ENCODE measurements at places on chromosomes 6 and 20.

GRCh38 chr20:39813190-39813829 lies 851.2 kb downstream of the DHX35 start:
- no peak for DNase-seq

DNA sequence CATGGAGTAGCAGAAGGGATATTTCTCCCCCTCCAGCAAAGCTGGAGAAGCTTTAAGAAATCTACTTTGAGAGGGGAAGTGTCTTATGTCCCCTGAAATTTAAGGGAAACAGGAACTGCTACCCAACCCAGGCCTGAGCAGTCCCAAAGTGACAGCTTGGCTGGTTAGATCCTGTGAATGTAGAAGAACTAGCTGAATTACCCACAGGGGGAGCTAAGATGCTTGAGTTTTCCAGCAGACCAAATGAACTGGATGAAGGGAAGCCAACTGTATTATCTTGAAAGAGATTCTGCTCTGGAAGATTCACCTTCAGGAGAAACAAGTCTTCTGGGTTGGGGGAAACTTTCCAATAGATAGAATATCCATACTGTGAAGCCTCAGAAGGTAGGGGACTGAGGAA lies 303.3 kb upstream of the MMS22L start:
- DNase-seq, result no peak

DNA sequence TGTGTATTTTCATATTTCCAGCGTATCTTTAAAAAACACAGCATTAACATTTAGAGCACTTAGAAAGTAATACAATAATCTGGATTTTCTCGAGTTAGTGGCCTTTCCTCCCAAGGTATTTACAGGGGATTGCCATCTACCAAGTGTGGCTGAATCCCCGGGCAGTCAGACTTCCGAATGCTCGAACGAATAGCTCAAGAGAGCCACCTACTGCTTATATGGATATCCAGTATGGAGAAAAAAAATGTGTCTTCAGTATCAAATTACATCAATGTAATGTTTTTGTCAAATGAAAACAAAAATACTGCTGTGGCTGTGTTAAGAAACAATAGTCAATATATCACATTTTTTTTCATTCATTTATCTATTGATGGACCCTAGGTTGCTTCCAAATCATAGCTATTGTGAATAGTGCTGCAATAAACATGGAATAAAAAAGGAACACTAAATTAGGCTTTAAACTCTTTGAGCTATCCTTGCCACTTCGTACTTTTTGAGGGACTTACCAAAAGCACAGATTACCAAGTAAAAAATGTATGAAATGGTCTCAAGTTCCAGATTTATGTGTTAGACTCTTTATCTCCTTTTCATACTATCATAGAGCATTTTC lies 654.5 kb upstream of the PTCHD4 start:
- DNase-seq, result no peak

GRCh38 chr20:2353231-2353630 lies 27.5 kb upstream of the TGM6 start:
- DNase-seq, result no peak

GRCh38 chr6:163827143-163827542 lies 412.6 kb downstream of the QKI start:
- DNase-seq, result no peak

- no peak for DNase-seq
Observed at GRCh38 chr6:141472162-141472928, 660.4 kb upstream of the GJE1 start.

DNA sequence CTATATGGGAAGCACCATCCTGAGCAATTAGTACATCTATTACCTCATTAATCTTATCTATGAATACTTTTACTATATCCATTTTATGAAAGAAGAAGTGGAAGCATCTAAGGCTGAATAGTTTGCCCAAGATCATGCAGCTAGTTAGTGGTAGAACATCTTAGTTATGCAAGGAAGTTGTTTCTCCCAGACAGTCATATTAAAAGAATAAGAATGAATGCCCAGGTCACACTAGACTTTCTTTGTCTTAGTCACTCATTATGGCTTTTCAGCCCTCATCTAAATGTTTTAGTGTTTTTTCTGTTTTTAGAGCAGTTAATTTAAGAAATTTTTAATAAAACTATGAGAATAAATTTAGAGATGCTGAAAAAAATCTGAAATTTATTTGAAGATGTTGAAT lies 517.5 kb downstream of the CDKAL1 start:
- no peak for DNase-seq

- no peak for DNase-seq
Observed at GRCh38 chr6:106670236-106670635, 40.9 kb downstream of the QRSL1 start.

DNA sequence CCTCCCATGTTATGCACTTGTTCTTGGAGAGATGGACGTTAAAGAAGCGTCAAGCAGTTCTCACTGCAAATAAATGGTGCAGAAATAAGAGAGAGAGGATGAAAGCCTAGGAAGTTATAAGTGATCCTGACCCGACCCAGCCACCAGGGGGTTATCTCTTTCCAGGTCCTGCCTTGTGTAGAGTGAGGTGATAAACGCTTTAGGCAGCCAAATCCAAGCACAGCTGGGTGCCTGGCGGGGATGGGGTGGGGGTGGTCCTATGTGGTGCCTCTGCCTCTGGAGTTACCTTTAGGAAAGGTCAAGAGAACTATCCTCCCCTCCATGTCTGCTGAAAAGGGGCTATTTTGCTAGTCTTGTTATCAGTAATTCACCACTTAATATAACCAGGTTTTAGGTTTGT lies 9.2 kb upstream of the TFAP2A start:
- DNase-seq, result no peak

Measured in activated T-helper 1 cell treated with Interleukin-2 at 50 U/mL for 16 hours (primary cell).